GM04503 (cell line): ENCODE measurements at places on chromosomes 5 and 9.

DNA sequence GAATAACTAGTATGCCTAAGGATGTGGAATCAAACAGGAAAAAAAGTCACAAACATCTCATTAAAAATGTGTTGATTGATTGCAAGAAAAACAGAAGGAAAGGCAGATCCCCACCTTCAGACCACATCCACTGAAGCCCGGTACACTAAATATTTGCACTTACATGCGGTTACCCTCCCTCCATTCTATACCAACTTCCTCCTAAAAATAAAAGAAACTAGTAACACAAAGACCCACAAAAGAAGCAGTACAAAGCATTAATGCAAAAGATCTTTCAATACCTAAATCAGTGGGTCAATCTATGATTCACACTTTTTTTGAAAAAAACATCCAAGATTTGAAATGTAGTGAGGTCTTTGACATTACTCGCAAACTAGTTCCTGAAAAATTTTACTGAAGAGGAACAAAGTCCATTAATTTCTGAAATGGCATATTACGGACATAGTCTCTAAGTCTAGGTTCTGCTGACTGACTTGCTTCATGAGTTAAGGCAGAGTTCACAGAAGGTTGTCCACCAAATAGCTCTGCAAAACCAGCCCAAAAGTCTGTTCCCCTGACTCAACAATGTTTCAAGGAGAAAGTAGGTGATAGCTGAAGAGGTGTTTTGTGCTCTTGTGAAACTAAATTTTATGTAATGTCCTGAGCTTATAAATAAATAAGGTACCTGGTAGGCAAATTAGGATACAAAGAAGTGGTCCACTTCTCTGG, 100.7 kb downstream of the PAM start:
- DNase-seq = no peak

- DNase-seq = no peak
Observed at GRCh38 chr9:123550797-123551196, 194.8 kb downstream of the CRB2 start.

- no peak for DNase-seq
Observed at GRCh38 chr5:137612576-137612975, 113.5 kb upstream of the SPOCK1 start.

DNA sequence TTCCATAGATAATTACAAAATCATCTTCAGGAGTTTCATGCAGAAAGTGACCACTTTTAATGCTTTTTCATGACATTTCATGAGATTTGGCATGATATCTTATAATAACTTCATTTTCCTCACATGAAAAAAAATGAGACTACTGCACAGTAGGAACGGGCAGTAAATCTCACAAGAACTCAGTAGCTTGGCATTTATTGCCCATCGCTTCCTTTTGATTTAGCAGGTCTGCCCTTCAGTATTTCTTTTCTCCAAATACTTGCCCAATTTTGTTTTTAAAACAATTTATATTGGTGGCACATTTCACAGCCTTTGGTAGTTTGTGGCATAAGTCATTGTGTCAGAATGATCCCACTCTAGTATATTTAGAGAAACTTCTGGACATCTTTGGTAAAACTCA, 711.8 kb upstream of the CHD1 start:
- DNase-seq = no peak

DNA sequence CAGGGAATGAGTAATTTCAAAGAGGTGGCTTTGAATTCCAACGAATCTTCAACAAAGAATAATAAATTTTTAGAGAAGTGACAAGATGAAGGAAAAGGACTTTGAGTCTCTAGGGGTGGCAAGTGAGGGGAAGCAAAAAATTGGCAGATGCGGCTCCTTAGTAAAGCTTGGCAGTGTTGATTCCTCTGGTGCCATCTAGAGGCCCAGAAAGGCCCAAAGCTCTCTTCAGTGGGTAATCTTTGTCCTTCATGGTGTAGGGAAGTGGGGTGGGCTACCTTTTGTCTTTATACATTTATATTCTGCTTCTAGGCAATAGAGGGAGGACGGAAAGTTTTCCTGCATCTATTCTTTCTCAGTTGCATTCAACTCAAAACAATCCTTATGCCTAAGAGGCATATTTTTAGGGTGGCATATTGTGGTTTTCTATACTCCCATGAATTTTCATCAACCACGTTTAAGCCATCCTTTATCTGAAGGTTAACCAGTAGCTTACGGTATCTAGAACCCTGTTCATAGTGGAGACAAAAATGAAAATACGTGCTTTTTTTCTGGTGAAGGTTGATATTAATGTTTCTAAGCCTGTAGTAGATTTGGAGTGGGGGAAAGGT, 17.5 kb upstream of the ROPN1L start:
- no peak for DNase-seq

GRCh38 chr5:143986516-143987212, 174.7 kb downstream of the HMHB1 start:
- DNase-seq = peak; percentile 77

GRCh38 chr5:165057145-165057544, 1551.7 kb downstream of the MAT2B start:
- no peak for DNase-seq

- DNase-seq = no peak
Observed at GRCh38 chr9:129222819-129223218, 44.8 kb upstream of the IER5L start.

GRCh38 chr5:136957428-136957827, 541.7 kb downstream of the SPOCK1 start:
- DNase-seq = no peak

- no peak for DNase-seq
Observed at GRCh38 chr9:99197987-99198386, 23.8 kb downstream of the ALG2 start.

DNA sequence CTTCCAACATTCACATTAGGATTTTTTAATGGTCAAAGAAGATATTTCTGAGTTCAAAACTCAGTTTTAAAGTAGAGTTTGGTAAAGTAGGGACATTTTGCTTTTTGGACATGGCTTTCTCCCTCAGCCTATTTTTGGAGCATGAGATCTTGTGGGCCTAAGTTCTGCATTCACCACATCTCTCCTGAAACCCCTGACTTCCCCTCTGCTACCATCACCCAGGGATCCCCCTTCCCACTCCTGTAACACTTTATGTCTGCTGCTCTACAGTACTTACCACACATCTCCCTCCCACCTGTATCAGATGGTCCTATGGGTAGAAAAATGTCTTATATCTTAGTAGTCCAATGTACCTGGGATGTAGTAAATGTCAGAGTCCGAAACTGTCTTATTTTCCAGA, 48.2 kb upstream of the JAK2 start:
- DNase-seq = no peak

- DNase-seq = no peak
Observed at GRCh38 chr9:14471041-14471440, 157.1 kb upstream of the NFIB start.

DNA sequence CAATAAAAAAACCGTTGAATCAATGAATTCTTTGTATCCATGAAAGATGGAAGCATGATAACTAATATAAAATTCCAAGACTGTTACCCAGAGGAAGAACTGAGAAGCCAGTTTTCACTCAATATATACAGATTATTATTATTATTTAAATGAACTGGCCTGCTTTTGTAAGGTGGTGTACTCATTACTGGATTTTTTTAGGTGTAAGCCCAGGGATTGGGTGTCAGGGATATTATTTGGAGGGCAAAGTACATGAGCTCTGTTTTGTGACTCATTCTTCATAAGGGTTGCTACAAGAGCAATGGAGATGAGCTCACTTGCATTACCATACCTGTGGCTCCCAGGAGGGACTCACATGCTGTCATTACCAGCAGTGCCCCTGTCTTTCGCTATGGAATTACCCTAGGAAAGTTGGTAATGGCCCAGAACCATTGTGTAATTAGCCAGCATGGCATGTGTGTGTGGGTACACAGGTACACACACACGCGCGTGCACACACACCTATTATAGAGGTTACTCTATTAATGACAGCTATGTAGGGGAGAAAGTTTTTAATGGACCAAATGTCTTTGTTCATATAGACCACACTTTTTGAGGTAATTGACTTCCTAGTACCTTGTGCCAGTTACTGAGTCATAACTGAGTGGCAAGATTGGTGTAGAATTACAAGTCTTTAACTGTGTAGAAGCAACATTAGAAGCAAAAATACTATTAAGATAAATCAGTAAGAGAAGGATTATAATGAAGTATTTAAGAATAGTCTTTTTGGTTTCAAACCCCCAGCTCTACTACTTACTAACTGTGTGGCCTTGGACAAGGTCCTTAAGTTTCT, 143.4 kb downstream of the GDNF start:
- DNase-seq = no peak

GRCh38 chr9:69474821-69475220, 149.8 kb downstream of the ENTREP1 start:
- no peak for DNase-seq

DNA sequence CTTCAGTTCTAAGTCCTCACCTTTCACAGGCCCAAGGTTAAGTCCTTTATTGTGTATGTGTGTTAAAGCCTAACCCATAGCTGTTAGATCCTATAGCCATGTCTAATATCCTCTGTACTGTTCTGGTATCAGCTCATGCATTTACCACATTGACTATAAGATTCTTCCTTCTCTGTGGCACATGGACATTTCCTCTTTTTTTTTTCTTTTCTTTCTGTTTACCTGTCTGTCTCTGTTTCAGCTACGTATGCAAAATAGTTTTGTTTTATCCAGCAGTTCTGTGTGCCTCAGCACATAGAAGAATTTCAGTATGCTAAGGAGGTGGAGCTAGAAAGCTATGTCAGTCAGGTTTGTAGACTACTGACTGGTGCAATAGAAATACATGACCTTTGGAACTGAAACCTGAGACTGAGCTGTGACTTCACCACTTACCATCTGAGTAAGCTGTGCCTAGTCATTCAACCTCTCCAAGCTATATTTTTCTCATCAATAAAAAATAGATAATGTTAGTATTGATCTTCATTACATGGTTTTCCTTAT, 155.6 kb upstream of the VLDLR start:
- no peak for DNase-seq

DNA sequence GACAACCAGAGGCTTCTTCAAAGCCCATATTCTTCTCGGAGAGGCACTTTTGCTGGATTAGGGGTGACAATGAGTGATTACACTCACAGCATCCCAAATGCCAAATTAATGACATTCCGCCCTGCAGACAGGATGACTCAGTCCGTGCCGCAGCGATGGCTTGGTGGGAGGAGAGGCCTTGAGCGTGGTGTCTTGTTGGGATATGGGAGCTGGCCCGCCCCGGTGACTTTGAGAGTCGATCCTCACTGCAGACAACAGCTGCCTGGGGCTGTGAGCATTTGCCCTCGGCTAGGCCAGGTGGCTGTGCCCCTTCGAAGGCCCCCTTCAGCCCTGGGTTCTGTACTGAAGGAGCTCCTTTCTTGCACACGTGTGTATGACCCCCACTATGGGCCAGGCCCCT, 29.8 kb downstream of the OLFM1 start:
- no peak for DNase-seq

DNA sequence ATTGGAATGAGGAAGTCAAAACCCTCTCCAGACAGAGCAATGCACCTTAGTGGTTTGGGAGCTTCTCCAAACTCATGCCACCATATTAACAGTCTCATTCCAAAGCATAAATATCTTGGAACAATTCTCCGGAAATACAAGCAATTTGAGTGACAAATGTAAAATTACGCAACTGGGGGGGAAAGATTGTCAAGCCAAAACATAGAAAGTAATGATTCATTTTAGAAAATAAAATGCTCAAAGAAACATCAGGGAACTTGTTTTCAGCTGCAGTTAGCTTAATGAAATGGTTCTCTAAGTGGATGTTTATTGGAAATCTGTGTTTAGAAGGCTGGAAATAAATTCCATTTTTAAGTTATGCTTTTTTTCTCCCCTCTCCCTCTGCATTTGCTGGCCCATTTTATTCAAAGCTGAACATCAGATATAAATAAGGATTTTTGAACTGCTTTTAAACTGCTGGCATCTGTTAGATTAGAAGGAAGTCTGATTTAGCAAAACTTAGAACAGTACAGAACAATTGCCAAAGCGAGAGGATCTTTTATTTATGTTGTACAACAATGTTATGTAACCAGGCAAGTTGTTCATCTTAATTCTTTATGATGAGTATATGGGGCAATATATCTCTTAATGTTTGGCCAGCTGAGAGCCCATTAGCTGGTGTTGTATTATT, 551.9 kb downstream of the PRELID2 start:
- DNase-seq = no peak

DNA sequence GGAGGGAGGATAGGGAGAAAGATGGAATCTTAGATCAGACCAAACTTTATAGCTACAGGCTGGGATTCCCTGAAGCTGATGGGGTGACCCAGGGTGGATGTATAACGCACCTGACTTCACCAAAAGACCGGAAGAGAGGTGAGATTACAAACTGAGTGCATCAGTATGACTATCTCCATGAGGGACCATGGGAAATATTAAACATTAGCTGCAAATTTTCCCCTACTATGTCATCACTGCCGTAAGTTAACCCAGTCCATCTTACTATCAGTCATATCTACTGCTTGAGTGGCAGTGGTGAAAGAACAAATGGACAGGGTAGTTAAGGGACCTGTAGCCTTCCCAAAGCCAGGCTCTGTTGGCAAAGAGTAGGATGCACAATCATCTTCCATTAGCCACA, 368.3 kb downstream of the EFNA5 start:
- DNase-seq = no peak

- DNase-seq = no peak
Observed at GRCh38 chr5:171315386-171315891, 6.4 kb downstream of the TLX3 start.

DNA sequence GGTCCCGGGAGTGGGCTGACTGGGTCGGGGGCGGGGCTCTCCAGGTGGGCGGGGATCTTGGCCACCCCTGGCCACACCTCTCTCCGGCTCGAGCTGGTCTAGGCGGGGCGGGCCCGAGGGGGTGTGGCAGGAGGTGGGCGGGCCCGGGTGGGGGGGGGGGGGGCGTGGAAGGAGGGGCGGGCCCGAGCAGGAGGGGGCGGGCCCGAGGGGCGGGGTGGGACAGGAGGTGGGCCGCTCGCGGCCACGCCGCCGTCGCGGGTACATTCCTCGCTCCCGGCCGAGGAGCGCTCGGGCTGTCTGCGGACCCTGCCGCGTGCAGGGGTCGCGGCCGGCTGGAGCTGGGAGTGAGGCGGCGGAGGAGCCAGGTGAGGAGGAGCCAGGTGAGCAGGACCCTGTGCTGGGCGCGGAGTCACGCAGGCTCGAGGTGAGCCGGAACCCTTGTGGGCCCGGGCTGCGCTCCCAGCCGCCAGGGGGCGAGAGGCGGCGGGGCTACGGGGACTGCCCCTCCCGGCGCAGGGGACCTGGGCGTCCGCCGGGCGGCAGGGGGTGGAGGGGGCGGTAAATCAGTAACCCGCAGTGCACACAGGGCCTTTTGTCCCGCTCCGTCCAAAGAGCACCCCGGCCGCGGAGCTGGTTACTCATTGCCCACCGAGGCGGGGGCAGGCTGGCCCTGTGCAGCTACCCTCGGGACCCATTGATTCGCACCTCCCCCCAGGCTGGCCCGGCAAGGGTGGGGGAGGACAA, at the start of gene FGFR4:
FGFR4 (plus strand) TSS at position 262 of the 744 bp plus-strand sequence. CDS start 2,688 bp downstream, outside the sequence.
- DNase-seq = no peak

GRCh38 chr5:91384671-91385430, 1.7 kb upstream of the ARRDC3 start:
- peak; percentile 55 for DNase-seq
